ENCODE measurements at places on chromosomes 16 and 17. TPM values are rescaled to one million over a fixed set of nuclear protein-coding genes. Genes with fewer than 3 reads are reported as not detected.

Gene ZNF668
- total RNA-seq: 9.6 TPM

Gene DOK4
- total RNA-seq: 2.6 TPM

Gene OR4D1
- total RNA-seq: 1.2 TPM

DNA sequence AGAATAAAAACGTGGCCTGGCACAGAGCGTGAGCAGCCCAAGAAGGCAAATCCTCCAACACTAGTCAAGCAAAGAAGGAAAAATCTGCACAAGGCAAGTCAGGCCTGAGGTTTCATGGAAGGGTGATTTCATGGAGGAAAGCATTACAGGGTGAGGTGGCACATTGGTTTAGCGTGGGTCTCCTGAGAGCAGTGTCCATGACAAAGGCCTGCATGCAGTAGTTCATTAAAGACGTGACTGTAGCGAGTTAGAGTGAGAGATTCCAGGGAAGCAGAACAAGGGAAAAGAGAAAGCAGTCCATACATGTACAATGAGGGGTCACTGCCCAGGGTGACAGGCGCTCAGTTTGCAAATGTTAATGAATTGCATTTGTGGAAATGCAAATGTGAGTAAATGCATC, 285.0 kb upstream of the ERCC4 start:
- H3K4me1 ChIP-seq: no peaks in the 10 kb centered on the region
- DNase-seq: no peak
- H3K27me3 ChIP-seq: no peaks in the 10 kb centered on the region
- H3K36me3 ChIP-seq: no peaks in the 10 kb centered on the region

DNA sequence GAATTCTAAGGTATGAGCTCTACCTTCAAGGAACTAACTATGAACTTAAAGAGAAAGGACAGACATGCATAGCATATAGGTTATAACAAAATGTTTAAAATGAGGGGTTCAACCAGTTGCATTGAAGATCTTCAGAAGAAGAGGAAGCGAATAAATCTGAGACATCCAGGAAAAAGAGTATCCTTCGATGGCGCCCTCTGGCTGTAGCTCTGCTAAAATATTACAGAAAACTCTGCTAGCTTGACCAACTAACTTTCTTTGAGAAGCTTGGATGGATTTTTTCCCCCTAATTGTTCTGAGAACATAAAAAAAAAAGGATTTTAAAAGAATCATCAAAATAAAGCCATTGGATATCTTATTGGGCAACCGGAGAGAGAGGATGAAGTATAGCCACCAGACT, 659.9 kb upstream of the SOX9 start:
- no peak overlapping the region for H3K27ac ChIP-seq
- H3K36me3 ChIP-seq: no peaks in the 10 kb centered on the region
- DNase-seq: no peak
- H3K4me1 ChIP-seq: no peaks in the 10 kb centered on the region
- H3K27me3 ChIP-seq: no peaks in the 10 kb centered on the region

Data from T-helper 17 cell (primary cell).